Stimulated activated effector memory CD8-positive, alpha-beta T cell treated with anti-CD3 and anti-CD28 coated beads, Interleukin-12 subunit alpha, Interleukin-12 subunit beta, amount 100 ng/mL, for 72 hours (primary cell): ENCODE measurements at places on chromosomes 1 and 21.

DNA sequence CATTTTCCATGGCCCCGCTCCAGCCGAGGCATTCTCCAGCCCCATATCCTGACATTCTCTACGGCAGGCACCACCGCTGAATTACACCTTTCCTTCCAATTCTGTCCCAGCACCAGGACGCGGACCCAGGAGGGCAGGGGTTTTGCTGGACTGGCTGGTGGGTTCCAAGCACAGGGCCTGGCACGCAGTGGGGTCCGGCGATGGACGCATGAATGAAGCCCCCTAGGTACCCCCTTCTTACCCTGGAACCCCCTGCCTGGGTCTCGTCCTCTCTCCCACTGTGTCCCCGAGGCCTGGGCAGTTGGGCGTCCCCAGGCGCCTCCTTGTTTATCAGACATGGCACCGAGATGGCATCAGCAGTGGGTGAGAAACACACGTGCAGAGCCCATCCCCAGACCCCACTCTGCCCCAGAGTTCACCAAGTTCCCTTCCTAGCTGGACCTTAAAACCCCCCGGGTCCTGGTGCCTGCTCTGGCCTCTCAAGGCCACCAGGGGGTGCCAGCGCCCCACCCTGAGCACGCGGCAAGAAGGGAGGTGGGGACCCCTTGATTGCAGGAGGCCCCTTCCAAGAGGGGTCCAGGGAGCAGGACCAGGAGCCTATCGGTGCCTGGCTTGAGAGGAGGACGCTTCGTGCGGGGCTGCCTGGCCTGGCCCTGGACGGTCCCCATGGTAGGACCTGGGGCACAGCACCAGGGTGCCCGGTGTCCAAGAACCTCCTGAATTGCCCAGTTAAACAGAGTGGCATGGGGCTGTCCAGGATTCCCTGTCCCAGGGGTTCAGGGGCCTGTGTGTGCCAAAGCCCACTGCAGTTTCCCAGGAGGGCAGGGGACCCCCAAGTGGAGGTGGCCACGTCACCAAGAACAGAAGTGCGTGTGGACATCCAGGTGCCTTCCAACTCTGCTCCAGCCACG, 46.1 kb downstream of the MEGF6 start:
- peak; percentile 68 for DNase-seq

GRCh38 chr1:59289570-59289969, 7.3 kb upstream of the FGGY start:
- DNase-seq = no peak

DNA sequence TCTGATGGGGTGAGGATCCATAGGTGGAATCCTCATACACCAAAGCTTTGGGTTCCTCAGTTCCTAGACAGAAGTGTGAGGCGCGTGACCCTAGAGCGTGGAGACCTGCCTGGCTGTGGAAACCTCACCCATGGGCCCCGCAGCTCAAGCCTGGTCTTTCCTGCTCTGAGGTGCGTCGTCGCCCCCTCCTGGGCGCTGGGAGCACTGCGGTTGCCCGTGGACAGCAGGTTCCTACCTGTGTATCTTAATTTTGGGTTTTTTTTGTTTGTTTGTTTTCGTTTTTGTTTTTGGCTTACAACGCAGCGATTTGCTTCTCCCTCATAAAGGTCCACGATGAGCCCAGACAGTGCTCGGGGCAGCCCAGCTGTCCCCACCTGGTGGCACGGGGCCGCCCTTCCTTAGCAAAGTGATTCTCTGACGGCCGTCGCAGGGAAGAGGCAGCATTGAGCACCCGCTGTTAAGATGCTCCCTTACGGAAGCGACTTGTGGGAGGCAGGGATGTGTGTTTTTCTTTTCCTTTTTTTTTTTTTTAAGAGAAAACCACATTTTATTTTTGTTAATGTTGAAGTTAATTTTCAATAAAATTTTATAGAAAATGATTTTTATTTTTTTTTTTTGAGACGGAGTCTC, 36.5 kb upstream of the TRAPPC10 start:
- DNase-seq = peak; percentile 89

DNA sequence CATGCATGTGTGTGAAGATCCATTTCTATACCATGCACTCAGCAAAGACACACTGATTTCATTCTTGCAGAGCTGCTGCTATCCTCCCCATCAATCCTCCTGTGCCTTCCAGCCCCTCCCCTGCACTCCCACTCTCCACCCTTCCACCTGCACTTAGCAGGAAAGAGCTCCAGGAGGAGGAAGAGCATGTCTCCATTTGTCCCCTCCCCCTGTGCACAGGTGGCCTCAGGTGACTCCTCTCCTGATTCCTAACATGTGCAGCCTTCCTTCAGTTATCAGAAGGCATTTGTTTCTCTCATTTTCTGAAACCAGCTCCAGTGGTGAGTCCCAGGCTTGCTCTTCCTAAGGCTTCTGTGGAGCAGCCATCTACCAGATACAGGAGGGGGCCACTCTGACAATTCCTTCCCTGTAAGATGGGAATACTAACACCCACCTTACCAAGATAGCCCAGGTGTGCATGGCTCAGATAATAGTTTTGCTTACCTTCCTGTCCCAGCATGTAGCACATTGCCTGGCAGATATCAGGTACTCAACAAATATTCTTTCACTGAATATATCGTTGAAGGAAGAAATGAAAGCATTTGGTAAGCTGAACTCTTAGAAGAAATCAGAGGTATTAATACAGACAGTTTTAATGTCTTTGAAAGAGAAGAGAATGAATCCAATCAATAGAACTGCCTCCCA, 21.9 kb upstream of the FAM3B start:
- no peak for DNase-seq

- no peak for DNase-seq
These were observed 51.1 kb downstream of the GLUL start for GRCh38 chr1:182340233-182341058.

DNA sequence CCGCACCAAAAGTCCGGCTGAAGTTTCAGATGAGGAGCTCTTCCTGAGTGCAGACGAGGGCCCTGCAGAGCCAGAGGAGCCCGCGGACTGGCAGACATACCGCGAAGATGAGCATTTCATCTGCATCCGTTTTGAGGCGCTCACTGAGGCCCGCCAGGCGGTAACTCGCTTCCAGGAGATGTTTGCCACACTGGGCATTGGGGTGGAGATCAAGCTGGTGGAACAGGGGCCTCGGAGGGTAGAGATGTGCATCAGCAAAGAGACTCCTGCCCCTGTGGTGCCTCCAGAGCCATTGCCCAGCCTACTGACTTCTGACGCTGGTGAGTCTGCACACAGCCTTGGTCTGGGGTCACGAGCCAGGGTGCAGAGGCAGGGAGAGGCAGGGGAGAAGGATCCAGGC, 84.7 kb downstream of the TRIM11 start:
- no peak for DNase-seq

GRCh38 chr1:48678710-48679505, 97.8 kb downstream of the BEND5 start:
- no peak for DNase-seq

GRCh38 chr1:240385551-240385950, 226.4 kb downstream of the GREM2 start:
- DNase-seq = no peak

- DNase-seq = peak; percentile 40
These were observed 648 bp downstream of the FAM76A start for GRCh38 chr1:27726173-27727044.

DNA sequence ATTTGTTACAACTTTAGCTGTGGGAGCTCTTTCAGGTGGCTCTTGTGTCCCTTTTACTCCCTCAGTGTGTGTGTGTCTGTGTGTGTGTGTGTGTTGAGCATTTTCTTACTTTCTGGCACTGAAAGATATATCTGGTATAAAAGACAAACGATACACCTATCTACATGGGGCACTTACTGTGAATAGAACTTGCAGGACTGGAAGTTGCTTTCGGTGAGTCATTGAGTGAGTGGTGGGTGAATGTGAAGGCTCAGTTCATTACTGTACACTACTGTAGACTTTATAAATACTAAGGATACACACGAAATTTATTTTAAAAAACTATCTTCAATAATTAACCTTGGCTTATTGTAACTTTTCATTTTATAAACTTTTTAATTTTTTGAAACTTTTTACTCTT, 38.7 kb downstream of the BTBD8 start:
- no peak for DNase-seq

GRCh38 chr1:198201956-198202784, 45.4 kb downstream of the NEK7 start:
- DNase-seq = peak; percentile 35

GRCh38 chr1:54137534-54138061, 15.2 kb downstream of the CDCP2 start:
- no peak for DNase-seq

DNA sequence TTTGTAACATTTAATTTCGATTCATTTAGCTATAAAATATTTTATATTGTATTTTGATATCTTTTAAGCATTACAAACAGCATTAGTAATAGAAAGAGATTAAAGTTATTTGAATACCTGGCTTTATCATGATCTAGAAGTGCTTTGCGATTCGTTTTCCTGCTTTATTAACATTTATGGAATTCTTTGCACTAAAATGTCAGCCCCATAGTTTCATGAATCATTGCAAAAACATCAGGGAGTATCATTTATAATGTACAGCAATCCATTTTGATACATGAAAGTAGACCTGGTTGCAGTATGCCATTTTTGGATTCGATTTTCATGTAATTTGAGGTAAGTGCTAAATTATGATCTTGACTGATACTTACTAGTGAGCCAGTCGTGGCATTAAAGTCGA, 108.0 kb upstream of the DPYD start:
- DNase-seq = no peak

- DNase-seq = no peak
These were observed 9.9 kb downstream of the PLOD1 start for GRCh38 chr1:11944358-11944931.

DNA sequence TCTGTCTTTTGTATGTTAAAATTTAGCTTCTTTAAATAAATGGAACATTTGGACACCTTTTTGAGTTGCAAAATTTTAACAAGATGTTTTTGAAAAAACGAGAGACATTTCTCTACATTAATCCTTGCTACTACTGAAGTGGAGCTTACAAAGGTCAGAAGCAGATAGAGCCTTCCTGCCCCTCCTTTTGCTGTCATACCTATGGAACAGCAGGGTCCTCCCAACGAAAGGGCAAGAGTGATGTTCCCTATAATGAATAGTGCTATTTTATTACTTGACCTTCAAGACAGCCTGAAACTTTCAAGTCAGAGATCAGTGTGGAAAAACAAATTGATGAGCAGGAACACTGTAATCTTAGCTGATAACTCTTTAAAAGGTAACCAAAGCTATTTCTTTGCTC, 1538.9 kb downstream of the PLA2G4A start:
- no peak for DNase-seq

DNA sequence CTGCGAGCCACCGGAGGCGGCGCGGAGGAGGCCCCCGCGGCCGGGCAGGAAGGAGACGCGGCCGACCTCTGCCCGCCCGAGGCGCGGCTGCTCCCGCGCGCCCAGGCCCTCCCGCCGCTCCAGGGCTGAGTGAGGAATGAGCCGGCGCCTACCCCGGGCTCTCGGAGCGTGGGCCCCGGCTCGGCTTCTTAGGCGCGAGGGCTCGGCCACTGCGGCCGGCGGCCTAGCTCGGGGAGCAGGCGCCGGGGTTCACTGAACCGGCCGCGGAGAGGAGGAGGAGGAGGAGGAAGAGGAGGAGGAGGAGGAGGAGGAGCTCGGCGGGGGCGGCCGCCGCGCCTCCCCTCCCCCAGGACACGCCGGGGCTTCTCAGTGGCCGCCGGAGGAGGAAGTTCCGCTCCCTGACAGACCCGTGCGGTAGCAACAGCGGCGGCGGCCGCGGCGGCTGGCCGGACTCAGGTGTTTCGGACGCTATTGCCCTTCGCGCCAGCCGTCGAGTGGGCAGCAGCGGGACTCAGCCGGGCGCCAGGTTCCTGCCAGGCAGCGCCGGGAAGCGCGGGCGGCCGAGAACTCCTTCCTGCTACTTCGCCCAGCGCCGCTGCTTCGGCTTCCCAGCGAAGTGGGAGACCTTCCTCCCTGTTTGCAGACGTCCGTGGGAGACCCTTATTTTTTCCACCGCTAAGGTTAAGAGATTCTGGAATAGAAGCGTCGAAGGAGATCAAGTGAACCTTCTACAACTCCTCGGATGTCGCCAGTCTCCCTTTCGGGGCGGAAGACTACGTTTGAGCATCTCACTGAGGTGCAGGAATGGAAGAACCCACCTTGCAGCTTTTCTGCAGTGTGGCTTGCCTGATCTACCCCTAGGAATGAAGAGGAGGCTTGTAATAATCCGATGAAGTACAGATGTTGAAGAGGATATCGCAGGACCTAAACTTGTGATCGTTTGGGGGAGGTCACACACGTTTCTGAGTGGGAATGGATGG, at the start of gene MAN1A2:
TSS of gene MAN1A2 (plus strand) at position 404 of the 980 bp plus-strand sequence. CDS start 735 bp downstream, outside the sequence.
- no peak for DNase-seq

- DNase-seq = no peak
These were observed at the start of gene OR14K1 for GRCh38 chr1:247738315-247738714. Gene OR14K1, plus strand, starts transcription at chr1:247738615. Its CDS starts 0 bp downstream, at chr1:247738615.

DNA sequence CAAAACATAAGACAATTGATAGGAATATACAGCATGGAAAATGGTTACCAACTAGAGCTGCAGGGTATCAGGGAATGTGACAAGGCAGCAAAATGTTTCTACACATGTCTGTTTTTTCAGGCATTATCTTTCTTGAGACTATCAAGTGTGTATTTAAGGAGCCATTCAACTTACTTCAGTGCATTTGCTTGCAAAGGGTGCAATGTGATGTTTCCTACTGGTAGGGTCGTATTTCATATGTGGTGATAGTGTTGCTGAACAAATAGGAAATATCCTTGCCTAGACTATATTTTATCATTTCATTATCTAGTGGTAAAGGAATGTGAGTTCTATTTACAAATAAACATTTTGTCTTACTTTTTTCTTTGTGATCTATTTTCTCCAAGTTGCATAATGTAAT, 42.4 kb downstream of the PTPRC start:
- DNase-seq = no peak
